ENCODE measurements at places on chromosomes 6 and 20.

DNA sequence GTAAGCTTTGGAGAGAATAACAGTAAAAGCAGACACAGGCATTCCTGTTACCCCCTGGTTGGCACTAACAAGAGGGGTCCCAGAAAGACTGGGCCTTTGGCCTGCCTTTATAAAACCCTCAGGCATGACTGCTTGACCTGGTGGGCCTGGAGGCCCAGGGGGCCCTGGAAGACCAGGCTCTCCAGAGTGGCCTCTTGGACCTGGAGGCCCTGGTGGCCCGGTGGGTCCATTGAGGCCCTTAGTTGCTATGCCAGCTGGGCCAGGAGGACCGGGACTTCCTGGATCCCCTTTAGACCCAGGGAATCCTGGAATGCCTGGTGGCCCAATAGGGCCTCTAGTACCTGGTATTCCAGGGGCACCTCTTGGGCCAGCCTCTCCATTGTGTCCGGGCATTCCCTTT lies 5.5 kb downstream of the COL10A1 start:
- no peak for DNase-seq

- no peak for DNase-seq
Measured at GRCh38 chr6:54085047-54085446, 26.2 kb upstream of the MLIP start.

GRCh38 chr6:75024828-75025227 lies 181.0 kb downstream of the COL12A1 start:
- DNase-seq, result no peak

- DNase-seq, result no peak
Measured at GRCh38 chr6:30272032-30272431, 54.7 kb upstream of the TRIM39 start.

- no peak for DNase-seq
Measured at GRCh38 chr6:3291987-3292386, 33.2 kb downstream of the PSMG4 start.

- no peak for DNase-seq
Measured at GRCh38 chr20:4805663-4806449, 84.1 kb downstream of the PRND start.

- no peak for DNase-seq
Measured at GRCh38 chr20:2089447-2089846, 12.2 kb upstream of the STK35 start.

GRCh38 chr6:35008858-35009257 lies 119.8 kb downstream of the ANKS1A start:
- no peak for DNase-seq

DNA sequence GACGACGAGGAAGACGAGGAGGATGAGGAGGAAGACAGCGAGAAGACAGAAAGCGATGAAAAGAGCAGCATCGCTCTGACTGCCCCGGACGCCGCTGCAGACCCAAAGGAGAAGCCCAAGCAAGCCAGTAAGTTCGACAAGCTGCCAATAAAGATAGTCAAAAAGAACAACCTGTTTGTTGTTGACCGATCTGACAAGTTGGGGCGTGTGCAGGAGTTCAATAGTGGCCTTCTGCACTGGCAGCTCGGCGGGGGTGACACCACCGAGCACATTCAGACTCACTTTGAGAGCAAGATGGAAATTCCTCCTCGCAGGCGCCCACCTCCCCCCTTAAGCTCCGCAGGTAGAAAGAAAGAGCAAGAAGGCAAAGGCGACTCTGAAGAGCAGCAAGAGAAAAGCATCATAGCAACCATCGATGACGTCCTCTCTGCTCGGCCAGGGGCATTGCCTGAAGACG lies 116.9 kb downstream of the TMEM242 start:
- DNase-seq, result no peak

GRCh38 chr6:169508452-169508851 lies 193.4 kb downstream of the WDR27 start:
- DNase-seq, result no peak

- no peak for DNase-seq
Measured at GRCh38 chr6:35898003-35898402, 22.9 kb downstream of the SRPK1 start.

GRCh38 chr6:56381801-56382251 lies 134.4 kb upstream of the COL21A1 start:
- no peak for DNase-seq

DNA sequence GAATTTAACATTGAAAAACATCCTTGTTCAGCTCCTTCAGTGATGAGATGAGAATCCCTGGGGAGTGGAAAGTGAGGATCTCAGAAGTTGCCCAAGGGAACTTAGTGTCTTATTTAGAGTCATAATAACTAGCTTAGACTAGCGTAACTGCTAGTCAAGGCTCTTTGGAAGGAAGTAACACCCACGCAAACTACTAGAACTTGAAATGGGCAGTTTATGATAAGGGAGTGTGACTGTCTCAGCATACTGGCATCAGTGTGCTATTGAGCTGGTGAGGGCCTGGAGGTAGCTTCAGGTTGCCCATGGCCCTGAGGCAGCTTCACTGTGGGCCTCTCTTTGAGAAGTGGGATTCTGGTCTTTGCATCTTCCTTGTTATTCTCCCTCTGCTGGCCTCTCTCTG lies 40.1 kb downstream of the SLX4IP start:
- peak; percentile 15 for DNase-seq

DNA sequence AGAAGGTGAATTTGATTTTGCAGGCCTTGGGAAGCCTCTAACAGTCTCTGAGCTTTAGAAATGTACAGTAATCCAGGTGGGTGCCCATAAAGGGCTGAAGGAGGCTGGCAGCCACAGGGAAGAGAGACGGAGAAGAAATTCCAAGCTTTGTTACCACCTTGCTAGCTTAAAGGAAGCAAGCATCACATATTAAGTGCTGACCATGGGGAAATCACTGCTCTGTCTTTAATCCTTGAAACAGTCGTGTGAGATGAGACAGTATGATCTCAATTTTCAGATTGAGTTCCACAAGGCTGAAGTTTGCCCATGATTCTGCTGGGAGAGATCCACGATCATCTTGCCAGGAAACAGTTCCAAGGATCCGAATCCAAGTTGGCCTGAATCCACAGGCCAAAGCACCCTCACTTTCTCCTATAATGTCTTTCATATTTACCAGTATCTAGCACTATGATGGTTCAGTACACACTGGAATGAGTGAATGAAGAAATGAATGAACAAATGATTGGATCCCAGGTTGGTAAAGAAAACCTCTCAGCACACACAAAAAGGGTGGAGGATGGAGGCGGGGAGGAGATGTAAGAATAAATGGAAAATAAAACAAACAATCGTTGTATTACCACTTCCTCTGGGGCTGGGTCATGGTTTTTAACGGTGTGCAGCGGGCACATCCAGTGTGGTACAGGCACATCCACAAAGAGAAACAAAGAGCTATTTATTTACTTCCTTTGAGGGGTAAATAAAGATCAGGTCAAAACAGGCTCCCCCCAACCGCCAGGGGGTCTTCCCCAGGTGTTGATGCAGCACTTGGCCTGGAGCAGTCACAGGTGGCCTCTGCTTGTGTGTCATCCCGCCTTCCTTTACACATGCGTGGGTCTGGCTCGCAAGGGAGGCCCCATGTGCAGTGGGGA lies 28.2 kb upstream of the TAF8 start:
- peak; percentile 65 for DNase-seq

- no peak for DNase-seq
Measured at GRCh38 chr6:137166247-137167098, 7.0 kb downstream of the IL22RA2 start.

- DNase-seq, result no peak
Measured at GRCh38 chr6:141501616-141502015, 631.1 kb upstream of the GJE1 start.

GRCh38 chr6:24376871-24377270 lies 19.0 kb upstream of the DCDC2 start:
- DNase-seq, result no peak

- DNase-seq, result peak; percentile 76
Measured at GRCh38 chr20:60138256-60139220, 180.3 kb downstream of the CDH26 start.

DNA sequence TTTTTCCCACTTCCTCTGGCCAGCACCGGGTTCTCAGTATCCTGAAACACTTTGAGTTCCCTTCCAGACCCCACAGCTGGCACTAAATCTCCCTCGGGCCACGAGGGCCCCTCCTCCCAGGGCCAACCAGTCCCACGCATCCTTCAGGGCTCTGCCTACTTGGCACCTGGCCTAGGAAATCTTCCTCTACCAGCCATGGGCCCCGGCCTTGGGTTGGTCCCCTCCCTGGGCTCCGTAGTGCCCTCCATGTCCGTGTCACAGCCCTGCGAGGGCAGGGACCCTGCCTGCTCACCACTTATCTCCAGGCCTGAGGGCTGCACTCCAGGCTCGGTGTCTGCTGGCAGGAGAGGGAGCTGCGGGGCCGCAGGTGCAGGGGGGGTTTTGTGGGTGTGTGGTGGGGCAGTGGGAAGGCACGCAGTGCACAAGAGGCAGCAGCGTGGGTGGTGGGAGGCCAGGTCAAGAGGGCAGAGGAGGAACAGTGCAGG lies 48.8 kb upstream of the CDH22 start:
- DNase-seq, result no peak

DNA sequence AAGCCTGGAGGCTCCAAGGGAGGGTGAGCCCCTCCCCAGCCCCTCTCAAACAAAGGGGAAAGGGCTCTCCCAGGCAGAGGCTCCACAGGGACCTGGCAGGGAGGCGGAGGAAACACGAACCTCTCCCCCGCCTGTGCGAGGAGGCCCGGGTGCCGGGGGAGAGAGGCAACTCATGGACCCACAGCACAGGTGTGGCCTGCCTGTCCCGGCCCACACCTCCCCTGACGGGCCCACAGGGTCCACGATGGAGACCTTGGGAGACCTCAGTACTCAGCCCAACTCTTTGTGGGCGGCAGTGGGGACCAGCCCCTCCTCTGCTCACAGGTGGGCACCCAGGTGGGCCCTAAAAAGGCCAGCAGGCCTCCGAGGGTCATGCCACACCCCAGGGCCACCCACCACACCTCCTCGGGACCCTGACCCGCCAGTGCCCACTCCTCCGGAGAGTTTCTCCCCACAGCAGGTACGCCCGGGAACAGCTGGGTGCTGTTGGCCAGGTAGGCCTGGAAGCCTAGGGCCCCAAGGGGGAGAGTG lies 12.2 kb downstream of the LAMA5 start:
- no peak for DNase-seq

GRCh38 chr20:41339957-41340326 lies 679 bp upstream of the LPIN3 start:
- DNase-seq, result peak; percentile 89

- DNase-seq, result no peak
Measured at GRCh38 chr20:54207053-54207742, 689 bp upstream of the PFDN4 start.

- no peak for DNase-seq
Measured at GRCh38 chr20:9615766-9616454, 101.5 kb downstream of the LAMP5 start.

- no peak for DNase-seq
Measured at GRCh38 chr20:50269091-50270033, 78.7 kb downstream of the CEBPB start.

GRCh38 chr6:158121335-158121734 lies 46.7 kb downstream of the SERAC1 start:
- DNase-seq, result no peak

DNA sequence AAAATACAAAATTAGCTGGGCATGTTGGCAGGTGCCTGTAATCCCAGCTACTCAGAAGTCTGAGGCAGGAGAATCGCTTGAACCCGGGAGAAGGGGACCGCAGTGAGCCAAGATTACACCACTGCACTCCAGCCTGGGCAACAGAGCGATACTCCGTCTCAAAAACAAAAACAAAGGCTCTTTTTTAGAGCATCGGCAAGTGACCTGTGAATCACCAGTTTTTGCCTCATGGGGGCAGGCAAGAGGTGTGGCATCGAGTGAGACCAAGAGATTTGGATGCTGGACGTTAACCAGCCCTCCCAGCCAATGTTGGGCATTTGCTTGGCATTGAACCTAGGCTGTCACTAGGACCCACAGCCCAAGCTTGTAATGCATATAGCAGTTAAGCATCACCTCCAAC lies 14.6 kb upstream of the CDK5RAP1 start:
- no peak for DNase-seq

GRCh38 chr6:20433929-20434328 lies 32.2 kb downstream of the E2F3 start:
- no peak for DNase-seq

- no peak for DNase-seq
Measured at GRCh38 chr6:134253681-134254080, 64.2 kb downstream of the SGK1 start.

DNA sequence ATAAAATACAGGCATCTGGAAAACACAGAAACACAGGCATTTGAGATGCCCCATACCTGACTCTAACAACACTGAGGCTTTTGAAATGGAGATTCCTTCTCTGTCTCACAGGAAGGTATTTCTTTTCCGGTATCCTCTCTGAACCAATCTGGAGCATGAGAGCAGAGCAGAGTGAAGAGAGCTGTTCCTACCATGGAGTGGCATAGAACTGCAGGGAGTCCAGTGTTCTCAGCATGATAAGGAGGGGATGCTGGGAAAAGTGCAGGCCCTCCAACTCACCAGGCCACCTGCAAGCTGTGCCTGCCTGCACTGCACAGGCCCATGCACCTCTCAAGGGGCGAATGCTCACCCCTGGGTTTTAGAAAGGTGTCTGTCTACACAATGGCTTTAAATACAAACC lies 89.2 kb downstream of the FOXA2 start:
- no peak for DNase-seq

DNA sequence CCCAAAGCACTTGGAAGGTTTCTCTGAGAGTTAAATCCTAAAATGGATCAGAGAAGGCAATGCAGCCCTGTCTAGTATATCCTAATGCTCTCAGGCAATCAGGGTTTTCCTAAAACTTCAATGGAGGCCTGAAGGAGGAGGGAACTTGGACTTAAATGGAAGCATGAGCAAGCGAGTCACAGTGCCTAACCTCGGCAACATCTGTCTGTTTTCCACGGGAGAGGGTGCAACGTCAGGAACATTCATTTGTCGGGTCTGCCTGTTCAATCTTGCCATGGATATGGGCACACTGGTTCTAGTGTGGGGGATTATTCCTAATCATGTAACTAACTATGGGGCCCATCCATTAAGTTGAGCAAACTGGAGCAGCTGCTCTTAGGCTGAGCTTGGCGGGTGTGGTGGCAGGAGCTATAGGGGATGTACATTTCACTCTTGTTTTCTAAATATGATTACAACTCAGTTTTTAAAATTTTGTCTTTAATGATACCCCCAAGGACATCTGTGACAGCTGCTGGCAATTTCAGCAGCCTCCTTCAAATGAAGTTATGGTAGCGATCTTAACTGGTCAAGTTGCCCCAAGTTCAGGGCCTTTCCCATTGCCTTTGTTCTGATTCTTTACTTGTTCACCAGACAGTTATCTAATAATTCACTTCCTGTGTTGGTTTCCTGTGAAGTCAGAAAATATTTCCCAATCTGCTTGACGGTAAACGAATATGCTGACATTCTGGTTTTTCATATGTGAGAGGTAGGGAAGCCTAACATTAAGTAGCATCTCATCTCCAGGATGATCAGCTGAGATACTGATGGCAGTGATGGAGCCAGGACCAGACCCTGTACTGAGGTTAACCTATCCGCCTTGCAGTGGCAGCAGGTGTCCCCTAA lies 21.6 kb downstream of the DSE start:
- peak; percentile 56 for DNase-seq

- no peak for DNase-seq
Measured at GRCh38 chr6:124536842-124537191, 425.4 kb upstream of the RNF217 start.

- DNase-seq, result peak; percentile 39
Measured at GRCh38 chr6:37242429-37243052, 15.0 kb upstream of the TBC1D22B start.

GRCh38 chr6:88864359-88865054 lies 98.9 kb downstream of the RNGTT start:
- DNase-seq, result peak; percentile 45

GRCh38 chr6:43722920-43723545 lies 35.4 kb upstream of the MRPS18A start:
- DNase-seq, result no peak
